GM04503 (cell line): ENCODE measurements at places on chromosomes 4 and X.
A peak's percentile ranks its signal among the peaks of the same experiment; 100 is the strongest.

GRCh38 chr4:84264652-84265051 lies 234.4 kb downstream of the NKX6-1 start:
- DNase-seq = no peak

GRCh38 chrX:110410603-110411002 lies 52.0 kb downstream of the RTL9 start:
- DNase-seq = no peak

DNA sequence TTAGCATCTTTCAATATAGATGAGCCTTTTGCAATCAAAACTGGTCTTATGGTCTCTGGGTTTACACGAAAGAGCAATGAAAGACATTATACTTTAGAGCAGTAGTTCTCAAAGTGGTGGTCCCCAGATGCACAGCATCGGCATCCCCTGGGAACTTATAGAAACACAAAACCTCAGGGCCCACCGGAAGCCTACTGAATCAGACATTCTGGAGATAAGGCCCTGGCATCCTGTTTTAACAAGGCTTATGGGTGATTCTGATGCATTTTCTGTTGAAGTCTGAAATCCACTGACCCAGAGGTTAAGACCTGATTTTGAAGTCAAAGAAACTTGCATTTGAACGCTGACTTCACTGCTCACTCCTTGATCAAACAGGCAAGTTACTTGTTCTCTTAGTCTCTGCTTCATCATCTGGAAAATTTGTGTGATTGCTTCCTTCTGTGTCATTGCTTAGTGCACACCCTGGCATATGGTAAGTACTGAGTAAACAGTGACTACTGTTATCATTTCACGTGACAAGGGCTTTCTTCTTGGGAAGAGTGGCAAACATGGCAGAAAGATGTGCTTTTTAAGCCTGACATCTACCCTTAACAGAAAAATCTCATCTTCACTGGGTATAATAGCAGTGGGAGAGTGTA lies 14.5 kb downstream of the CHRNA9 start:
- DNase-seq = no peak

- no peak for DNase-seq
These were observed 97.8 kb downstream of the ZNF827 start for GRCh38 chr4:145840801-145841200.

- no peak for DNase-seq
These were observed 631 bp downstream of the EVC start for GRCh38 chr4:5711479-5712184.

- peak; percentile 60 for DNase-seq
These were observed 15.9 kb downstream of the IL15 start for GRCh38 chr4:141652161-141652778.

GRCh38 chr4:52107336-52107735 lies 56.2 kb downstream of the SPATA18 start:
- no peak for DNase-seq

GRCh38 chr4:65671372-65671771 lies 1.1 kb upstream of the EPHA5 start:
- no peak for DNase-seq

GRCh38 chrX:21374994-21375707 lies 933 bp downstream of the CNKSR2 start:
- no peak for DNase-seq

GRCh38 chr4:139935911-139936310 lies 218.1 kb downstream of the MAML3 start:
- no peak for DNase-seq

GRCh38 chr4:76779740-76780459 lies 118.0 kb downstream of the SOWAHB start:
- no peak for DNase-seq

GRCh38 chr4:6294705-6295421 lies 25.2 kb downstream of the WFS1 start:
- DNase-seq = no peak

- no peak for DNase-seq
These were observed 106.6 kb downstream of the CRLF2 start for GRCh38 chrX:1105671-1106419.

DNA sequence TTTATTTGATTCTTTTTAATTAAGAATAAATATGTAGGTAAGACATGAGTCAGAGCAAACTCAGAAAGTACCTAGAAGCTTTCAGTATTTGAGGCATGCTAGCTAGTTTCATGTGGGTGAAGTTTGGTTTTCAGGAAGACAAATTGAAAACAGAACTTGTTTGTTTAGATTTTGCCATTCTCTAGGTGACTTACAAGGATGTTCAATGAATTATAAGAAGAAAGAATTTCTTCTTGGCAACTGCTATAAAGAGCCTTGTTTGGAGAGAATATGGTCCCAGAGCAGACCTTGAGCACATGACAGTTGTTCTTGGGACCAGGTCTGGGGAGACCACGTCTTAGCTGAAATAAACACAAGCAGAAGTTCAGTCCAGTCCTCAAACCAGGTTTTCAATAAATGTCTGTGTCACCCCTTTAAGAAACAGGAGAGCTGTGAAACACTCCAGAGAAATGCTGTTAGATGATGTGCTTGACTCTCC lies 38.0 kb upstream of the IL21 start:
- DNase-seq = no peak

DNA sequence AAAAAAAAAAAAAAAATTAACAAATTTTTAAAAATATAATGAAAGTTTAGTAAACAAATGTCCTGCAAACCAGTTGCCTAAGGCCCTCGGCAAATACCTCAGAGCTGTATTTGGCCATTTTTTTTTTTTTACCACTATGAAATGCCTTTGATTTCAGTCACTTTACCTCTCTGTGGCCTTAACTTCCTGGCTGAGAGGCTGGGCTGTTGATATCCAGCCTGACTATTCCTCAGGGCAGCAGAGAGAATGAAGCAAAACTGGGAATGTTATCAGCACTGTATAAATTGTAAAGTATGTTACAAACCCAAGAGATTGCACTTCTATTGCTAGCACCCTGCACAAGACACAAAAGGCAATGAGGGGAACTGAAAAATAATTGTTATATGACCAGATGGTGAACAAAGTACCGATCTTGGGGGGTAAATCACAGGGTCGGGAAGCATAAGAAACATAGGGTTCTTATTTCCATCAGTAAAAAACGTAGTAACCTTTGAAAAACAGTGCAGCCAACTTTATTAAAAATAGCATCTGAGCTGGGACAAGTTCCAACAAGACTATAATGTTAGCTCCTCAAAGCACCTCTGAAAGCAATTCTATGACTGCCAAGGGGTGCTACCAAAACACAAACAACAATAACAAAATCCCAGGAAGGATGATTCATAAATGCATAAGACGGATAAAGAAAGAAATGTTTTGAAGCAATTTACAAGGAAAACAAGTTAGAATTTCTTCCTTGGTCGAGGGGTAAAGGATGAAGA lies 18.1 kb downstream of the USP46 start:
- no peak for DNase-seq

GRCh38 chr4:176393306-176394013 lies 73.7 kb downstream of the SPCS3 start:
- no peak for DNase-seq
